ENCODE measurements at places on chromosomes 11 and 22.

DNA sequence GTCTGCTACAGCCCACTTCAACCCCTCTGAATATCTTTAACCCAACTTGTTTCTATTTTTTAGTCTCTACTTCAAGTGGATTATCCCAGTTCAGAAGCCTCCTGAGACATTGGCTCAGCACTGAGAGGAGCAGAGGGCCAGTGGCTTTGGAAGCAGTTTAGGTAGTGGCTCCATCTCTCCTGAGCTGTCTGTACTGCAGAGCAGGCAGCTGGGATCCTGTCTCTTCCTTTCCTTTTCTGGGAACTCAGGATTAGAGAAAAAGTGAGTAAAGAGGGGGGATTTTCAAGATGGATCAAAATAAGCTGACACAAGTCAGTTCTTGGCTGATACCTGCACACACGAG is 512.0 kb downstream of the OPCML start:
- no peak for DNase-seq

GRCh38 chr11:10493041-10493663 is 38.1 kb downstream of the AMPD3 start:
- no peak for DNase-seq

DNA sequence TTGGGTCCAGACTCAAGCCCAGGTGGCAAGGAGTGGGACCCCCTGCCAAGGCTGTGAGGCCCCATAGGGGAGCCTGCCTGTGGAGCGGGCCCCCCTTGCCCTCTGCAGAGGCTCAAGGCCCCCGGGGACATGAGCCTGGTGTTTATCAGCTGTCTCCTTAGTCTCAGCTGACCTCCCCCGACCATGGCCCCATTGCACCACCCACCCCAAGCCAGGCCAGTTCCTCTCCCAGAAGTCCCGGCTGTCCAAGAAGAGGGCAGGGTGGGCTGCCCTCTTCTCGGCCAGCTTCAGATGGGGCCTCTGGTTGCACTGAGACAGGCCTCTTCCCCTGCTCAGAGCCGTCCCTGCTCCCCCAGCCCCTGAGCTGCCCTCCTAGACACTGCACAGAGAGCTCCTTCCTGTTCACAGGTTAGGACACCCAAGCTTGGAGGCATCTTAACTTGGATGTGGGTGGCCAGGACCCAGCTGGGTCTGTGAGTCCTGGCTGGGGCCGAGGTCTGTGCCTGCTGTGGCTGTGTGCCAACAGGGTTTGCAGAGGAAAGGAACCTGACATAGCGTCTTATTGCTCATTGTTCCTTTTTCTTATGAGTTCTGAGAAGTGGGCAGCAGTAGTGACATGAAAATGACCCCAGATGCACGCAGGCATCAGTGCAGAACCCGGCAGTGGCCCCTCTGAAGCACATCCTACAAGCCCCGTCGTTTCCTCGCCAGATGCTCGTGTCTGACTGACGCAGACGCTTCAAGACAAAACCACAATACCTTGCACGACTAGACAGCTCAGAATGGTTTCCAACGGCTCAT is 5.4 kb downstream of the TRABD start:
- peak; percentile 86 for DNase-seq

DNA sequence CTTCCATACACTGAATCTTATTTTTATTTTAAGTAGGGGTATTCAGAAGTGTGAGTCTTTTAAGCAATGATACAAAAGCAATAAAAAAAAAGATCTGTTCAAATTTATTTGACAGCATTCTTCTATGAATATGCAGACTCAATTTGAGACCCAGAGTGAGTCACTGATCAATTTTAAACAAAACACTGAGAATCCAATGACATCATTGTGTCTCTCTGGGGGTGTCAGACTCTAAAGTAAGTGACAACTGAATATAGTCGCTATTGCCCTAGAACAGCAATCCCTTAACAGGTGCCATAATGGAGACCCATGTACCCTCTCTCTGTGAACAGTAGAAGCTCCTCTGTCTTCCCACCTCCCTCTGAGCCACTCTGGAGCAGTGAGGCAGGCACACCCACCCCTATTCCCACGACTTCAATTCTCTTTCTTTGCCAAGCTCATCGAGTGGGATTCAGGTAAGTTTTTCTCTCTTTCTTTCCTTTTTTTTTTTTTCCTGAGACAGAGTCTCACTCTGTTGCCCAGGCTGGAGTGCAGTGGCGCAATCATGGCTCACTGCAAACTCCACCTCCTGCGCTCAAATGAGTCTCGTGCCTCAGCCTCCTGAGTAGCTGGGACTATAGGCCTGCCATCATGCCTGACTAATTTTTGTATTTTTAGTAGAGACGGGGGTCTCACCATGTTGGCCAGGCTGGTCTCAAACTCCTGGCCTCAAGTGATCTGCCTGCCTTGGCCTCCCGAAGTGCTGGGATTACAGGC is 5.1 kb upstream of the RPS3 start:
- no peak for DNase-seq

GRCh38 chr11:93279851-93280347 is 50.6 kb upstream of the DEUP1 start:
- no peak for DNase-seq

- DNase-seq = no peak
Measured at GRCh38 chr22:36288571-36289405, 35.9 kb downstream of the APOL1 start.

DNA sequence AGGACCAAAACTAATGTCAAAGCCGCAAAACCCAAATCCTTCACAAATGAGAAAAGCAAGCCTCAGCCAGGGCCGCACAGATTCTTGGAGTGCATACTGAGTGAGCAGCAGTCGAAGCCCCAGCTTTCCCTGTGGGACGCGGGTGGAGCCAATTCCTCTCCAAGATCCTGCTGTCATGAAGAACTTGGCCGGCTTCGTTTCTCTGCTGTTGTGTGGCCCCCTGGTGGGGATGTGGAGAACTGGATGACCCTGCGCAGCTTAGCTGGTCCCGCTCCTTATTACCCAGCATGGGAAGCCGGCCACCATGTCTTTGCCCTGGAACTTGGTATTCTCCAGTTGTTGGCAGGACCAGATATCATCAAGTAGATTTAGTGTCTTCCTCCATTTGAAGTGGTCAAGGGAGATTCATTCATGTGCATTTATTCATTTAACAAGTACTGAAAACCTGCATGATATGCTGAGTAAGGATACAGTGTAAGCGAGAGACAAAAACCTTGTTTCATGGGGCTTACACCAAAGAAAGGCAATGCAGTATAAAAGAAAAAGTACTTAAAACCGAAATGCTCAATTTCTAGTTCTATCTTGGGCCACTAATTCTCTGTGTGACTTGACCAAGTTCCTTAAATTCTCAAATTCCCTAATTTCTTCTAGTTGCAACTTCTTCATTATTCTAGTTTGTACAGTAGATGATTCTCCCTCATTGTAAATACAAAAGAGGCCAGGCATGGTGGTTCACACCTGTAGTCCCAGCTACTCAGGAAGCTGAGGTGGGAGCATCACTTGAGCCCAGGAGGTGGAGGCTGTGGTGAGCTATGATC is 56.7 kb upstream of the CRTAM start:
- peak; percentile 87 for DNase-seq

DNA sequence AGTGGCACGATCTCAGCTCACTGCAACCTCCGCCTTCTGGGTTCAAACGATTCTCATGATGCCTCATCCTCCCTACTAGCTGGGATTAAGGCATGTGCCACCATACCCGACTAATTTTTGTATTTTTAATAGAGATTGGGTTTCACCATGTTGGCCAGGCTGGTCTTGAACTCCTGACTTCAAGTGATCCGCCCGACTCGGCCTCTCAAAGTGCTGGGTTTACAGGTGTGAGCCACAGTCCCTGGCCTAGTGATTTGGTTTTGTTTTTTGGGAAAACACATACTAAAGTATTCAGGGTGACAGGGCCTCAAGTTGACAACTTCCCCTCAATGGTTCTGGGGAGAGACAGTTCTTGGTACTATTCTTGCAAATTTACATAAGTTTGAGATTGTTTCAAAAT is 22.1 kb downstream of the TNRC6B start:
- DNase-seq = no peak

- no peak for DNase-seq
Measured at GRCh38 chr22:37578002-37578401, 1.9 kb downstream of the LGALS2 start.

- DNase-seq = no peak
Measured at GRCh38 chr11:126182787-126183445, 28.5 kb downstream of the RPUSD4 start.

- no peak for DNase-seq
Measured at GRCh38 chr11:84019571-84020194, 733.5 kb upstream of the CCDC90B start.

DNA sequence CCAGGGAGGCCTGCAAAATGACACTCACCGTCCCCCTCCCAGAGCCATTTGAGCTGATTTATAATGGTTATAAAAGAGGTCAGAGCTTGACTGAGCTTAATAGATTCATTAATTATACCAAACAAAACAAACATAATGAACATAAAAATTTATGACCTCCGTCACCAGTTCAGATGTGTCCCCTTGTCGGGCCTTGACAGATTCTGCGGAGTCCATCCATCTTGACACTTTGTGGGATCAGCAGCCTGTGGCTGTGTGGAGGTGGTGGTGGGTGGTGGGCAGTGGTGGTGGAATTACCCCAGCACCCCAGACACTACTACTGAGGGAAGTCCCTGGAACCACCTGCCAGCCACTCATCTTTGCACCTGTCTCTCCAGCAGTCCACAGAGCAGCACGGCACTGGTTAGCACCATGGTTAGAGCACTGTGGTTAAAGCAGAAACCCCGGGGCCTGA is 83.5 kb downstream of the DSCAML1 start:
- no peak for DNase-seq

DNA sequence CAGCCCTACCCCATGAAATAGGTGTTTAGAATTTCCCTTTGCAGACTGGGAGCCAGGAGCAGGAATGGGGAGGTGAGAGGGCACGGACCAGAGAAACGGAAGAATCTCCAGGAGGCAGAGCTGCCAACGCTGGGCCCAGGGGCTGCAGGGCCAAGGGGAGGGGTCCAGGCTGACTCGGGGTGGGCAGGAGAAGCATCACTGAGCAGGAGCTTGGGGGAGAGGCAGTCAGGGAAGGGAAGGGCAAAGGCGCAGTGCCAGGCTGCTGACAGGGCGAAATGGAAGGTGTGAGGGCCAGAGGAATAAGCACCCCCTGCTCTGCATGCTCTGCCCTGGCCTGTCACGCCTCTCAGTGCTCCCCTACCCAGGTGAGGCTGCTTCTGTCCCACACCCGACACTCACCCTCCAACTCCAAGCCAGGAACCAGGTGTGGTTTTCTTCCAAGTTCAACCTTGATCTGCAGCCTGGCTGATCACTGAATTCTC is 14.5 kb downstream of the LRRC32 start:
- DNase-seq = no peak

DNA sequence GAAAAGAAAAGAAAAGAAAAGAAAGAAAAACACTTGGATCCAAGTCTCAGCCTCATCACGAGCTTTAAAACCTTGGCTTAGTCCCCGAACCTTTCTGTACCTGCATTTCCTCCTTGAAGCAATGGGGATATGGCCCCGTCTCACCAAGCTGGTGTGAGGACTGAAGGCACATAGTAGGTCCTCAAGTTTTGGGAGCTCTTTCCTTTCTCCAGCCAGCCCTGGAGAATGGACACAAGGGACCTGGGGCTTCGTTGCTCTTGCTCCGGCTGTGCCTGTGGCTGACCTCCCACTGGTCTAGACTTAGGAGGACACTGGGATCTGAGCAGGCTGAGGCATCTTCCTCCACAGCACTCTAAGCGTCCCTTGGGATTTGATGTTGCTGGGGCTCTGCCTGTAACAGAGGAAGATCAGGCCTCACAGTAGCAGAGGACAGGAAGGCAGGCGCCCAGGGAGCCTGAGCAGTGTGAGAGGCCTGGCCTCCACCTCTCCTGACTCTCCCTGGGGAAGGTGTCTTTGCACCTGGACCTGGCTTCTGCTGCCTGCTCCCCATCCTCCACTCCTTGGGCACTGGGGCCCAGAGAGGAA is 32.8 kb downstream of the KCNC1 start:
- no peak for DNase-seq

DNA sequence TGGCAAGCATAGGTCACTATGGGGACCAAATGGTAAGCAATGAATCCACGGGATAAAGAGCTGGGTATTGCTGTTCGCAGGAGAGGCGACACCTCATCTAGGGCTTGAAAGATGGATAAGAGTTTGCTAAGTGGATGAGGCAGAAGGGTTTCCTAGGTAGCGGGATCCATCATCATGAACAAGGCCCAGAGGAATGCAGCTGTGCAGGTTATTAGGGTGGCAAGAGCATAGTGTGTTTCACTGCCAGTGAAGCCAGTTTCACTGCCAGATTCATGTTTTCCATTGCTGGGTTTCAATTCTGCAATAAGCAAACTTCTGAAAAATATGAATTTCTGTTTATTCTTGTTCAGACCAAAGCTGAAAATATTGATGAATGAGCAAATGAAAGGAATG is 27.2 kb downstream of the WEE1 start:
- peak; percentile 45 for DNase-seq

GRCh38 chr11:132137981-132138313 is 767.5 kb downstream of the NTM start:
- DNase-seq = no peak

DNA sequence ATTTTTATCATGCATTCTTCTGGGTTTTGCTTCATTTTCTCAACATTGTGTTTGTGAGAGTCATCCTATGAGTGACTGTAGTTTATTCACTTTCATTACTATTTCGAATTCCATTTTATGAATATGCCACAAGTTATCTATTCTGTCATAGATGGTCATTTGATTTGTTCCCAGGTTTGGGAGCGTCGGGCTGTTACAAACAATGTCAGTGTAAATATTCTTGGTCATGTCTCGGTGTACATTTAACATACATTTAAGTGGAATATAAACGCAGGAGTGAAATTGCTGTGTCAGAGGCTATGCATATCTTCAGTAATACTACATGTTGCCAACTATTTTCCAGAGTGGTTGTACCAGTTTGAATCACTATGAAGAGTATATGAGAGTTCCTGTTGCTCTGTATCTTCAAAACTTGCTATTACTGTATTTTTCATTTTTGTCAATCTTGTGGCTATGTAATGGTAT is 2.4 kb downstream of the TRIM44 start:
- no peak for DNase-seq

DNA sequence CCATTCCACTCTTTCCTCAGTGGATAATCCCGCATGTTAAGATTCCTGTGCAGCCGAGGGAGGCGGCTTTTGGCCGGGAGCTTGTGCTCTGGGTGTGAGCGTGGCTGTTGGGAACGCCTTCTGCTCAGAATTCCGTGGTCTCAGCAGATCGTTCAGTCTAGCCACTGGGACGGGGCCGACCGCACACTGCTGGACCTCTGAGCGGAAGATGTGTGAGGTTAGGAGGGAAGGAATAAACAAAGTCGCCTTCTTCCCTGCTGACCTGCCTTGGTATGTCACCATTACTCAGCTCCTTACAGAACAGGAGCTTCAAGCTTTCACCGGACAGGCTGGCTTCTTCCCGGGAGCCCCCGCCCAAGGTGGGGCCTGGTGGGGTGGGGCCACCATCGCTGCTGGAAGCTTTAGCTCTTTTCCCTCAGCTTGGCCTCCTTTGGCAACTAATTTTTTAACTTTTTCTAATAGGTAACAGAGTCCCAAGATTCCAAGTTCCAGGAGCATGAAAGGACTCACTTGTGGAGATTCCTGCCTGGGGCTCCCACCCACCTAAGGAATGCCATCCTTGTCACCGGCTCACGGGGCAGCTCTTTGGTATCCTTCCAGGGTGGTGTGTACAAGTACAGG is 22.5 kb upstream of the SEPTIN5 start:
- DNase-seq = no peak

GRCh38 chr11:134452026-134452837 is 40.2 kb upstream of the B3GAT1 start:
- no peak for DNase-seq
